ENCODE measurements at places on chromosomes 13 and 19.

DNA sequence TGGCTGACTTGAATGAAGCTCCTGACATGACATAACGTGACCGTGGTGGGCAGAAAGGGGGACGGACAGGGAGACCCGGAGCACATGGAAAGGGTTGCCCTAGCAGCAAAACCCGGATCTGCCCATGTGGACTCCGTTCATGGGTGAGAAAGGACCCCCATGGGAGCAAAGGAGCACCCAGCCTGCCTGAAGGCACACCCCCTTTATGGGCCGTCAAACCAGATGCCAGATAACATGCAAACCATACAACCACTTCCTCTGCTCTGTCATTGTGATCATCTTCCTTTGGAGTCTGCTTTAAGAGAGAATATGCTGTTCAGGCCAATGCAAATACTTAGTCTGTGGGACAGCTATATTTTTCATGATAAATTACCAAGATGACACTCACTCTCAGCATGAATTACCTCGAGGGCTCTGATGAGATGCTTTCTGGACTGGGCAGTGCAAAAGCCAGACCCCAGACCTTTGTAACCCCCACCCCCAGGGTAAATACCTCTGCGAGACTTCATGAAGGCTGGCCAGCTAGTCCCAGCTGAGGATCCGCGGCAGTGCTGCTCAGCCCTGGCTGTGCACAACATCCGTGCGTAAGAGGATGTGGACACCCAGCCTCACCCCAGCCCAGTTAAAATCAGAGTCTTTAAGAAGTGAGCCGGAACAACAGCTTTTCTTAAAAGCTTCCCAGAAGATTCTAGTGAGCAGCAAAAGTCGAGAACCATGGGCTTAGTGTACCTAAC, 126.6 kb downstream of the USP12 start:
- no peak for DNase-seq

DNA sequence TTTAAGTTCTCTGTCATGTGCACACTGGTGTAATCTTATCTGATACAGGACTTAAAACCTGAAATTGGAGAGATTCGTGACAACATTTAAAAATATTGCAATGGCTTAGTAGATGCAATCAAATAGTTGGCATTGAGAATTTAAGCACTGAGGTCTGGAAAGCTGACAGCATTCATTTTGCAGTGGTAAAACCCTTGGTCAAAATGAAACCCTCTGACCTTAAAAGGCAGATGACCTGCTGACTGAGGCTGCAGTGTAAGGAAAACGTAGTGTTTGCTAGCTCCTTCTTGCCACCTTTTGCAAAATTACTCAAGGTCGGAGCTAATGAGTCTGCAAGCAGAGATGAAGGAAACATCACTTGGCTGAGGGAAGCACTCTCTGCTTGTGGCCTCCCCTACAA, 150.6 kb downstream of the KCTD12 start:
- no peak for DNase-seq

GRCh38 chr19:47156861-47157430, 26.3 kb downstream of the SAE1 start:
- DNase-seq = no peak

- DNase-seq = no peak
Observed at GRCh38 chr13:91894316-91894715, 495.9 kb downstream of the GPC5 start.

DNA sequence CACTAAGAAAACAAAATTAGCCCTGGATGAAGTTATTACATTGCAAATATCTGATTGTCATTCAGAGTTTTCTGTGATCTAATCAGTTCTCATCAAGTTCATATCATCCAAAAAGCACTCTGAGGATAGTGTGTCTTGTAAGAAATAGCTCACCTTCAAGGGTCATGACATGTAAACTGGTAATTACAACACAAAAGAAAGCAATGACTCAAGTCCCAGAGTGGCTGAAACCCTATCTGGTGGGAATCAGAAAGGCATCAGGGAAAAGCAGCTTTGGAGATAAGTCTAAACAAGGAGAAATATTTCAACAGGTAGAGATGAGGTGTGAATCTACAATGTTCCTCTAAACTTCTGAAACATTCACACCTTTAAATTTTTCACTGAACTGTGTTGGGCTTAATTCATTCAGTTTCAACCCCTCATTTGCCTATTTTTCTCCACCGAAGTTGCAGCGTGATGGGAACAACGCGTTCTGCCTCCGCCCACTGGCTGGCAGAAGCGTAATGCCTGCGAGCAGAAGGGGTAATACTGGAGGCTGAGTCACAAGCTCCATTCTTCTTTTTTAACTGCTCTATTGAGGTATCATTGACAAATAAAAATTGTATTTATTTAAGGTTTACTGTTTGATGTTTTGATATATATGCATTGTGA, 155.2 kb upstream of the IPO5 start:
- no peak for DNase-seq

GRCh38 chr19:58562122-58563033, 4.0 kb upstream of the UBE2M start:
- DNase-seq = no peak

DNA sequence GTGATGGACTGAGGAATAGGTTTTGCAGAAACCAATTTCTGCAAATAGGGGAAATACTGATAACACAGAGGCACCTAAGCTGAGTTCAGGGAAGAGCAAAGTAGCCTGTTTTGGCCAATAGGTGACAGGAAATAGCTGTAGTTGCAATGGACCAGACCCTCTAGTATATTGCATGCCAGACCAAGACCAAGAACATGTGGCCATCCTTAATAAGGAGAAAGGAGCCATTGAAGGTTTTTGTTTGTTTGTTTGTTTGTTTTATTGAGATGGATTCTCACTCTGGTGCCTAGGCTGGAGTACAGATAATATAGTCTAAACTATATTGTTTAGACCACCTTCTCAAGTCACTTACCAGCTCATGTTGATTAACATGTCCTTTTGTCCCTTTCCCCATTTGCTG, 101.5 kb downstream of the ZNF557 start:
- DNase-seq = no peak

GRCh38 chr19:21323000-21323399, 6.2 kb downstream of the ZNF708 start:
- DNase-seq = no peak

- peak; percentile 59 for DNase-seq
Observed at GRCh38 chr19:54248016-54248601, 5.5 kb upstream of the LILRA6 start.

- DNase-seq = no peak
Observed at GRCh38 chr13:93778548-93778947, 551.9 kb downstream of the GPC6 start.

DNA sequence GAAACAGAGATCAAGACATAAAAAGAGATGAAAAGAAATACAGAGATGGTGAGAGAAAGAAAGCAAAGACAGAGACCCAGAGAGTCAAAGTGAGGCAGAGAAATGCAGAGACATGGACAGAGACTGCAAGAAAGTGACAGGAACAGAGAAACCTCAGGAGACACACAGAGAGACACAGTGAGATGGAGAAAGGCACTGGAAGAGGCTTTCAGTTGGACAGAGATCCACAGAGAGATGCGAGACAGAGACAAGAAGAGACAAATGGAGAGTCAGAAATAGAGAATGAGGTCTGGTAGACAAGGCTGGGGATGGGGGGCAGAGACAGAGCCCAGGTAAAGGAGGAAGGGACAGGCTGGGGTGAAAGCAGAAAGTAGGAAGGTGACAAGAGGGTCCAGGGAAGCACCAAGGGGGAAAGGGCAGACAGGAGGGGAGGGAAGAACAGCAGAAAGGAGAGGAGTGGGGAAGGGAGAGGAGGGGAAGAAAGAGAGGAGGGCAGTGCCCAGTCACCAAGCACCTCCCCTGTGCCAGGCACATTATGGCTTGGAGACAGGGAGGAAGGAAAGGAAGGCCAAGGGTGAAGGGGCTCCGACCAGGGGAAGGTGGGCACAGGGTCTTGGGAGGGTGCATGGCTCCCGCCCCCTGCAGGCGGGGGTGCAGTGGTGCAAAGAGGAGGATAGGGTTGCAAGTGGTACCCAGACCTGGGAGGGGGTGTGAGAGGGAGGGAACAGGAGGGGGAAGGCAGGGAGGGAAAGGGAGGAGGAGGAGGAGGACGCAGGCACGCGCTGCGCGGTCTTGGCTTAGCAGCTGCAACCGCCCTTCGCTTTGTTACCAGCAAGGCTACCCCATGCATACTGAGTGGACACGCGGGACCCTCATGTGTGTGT, 38.4 kb downstream of the DEDD2 start:
- DNase-seq = no peak

DNA sequence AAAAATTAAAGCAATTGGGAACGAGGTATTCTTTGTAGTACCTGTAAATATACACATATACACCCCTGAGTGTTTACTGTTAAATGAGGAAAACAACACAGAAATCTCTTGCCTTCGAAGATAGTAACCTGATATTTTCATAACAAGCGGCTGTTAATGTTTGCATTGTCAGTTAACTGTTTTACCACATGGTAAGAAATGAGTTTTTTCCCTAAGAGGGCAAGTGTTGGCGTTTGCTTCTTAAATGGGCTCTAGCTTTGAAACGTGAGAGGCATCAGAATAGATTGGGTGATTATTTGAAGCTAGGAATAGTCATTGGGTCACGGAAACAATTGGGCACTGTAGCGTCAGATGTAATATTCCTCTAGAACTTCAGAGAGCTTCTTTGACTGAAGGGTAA, 22.0 kb upstream of the UPF3A start:
- no peak for DNase-seq

DNA sequence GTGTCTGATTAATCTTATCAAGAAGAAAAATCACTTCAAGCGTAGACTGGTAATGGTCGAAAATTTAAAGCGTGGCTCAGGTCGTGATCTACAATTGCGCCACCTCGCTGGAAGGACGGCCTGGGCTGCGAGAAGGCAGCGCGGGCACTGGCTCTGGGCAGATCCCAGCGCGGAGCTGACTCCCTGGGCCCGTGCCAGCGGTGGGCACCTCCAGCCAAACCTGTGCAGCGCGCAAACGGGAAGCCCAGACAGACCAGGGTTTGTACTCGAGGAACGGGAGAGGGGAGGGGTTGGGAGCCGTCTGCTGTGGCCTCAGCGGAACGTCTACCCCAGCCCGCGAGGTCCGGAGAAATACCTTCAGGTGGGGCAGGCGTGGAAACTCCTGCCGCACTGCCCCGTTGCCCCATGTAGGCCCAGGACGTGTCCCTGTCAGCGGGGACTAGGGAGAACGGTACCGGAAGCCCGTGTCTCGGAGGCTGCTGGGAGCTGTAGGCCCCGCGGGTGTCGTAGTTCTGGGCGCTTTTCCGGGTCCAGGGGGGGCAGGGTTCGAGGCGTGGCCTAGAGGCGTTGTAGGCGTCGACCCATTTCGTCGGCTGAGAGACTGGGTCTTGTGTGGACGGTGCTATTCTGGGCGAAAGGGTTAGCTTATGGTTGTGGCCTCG, 21.1 kb downstream of the ZNF274 start:
- DNase-seq = no peak

- DNase-seq = no peak
Observed at GRCh38 chr13:90485436-90485835, 862.1 kb upstream of the MIR17HG start.
